ENCODE measurements at places on chromosomes 2 and 18.

- peak; percentile 15 for DNase-seq
These were observed 1.3 kb downstream of the HSPD1 start for GRCh38 chr2:197498235-197498936.

DNA sequence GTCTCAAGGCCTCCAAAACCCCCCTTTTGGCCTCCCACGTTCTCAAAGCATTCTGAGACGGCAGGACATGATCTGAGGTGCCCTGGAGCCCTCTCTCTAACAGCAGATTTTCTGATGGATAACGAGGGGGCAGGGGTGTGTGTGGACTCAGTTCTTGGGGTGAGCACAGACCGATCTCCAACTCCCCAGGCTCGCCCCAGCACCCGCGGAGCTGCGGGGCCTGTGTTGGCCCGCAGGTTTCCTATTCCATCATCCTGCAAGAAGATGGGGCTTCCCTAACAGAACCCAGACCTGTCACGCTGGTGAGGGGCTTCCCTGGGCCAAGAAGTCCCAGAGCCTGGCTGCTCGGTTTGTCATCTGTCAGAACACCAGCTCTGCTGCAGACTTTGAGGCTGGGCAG lies 196.1 kb downstream of the ANAPC1 start:
- no peak for DNase-seq

GRCh38 chr2:9735335-9735734 lies 104.5 kb upstream of the YWHAQ start:
- DNase-seq = no peak

GRCh38 chr2:196959734-196960338 lies 33.3 kb upstream of the PGAP1 start:
- peak; percentile 21 for DNase-seq

DNA sequence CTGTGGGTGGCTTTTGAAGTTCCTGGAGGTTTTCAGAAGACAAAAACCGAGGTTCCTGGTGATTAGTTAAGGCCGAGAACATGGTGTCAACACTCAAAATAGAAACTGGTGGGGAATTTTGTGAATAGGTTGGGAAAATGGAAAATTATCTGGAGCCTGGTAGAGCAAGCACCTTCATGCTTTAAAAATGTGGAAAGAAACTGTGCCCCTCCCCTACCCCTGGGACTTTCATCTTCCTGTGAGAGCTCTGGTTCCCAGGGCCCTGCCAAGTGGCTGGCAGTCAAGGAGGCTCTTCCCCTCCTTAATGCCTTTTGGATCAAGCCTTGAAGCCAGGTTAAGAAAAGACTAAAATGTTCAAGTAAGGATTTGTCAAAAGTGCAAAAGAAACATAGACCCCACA lies 1.9 kb upstream of the CRACDL start:
- no peak for DNase-seq

GRCh38 chr2:40289771-40290404 lies 162.0 kb downstream of the SLC8A1 start:
- DNase-seq = no peak

DNA sequence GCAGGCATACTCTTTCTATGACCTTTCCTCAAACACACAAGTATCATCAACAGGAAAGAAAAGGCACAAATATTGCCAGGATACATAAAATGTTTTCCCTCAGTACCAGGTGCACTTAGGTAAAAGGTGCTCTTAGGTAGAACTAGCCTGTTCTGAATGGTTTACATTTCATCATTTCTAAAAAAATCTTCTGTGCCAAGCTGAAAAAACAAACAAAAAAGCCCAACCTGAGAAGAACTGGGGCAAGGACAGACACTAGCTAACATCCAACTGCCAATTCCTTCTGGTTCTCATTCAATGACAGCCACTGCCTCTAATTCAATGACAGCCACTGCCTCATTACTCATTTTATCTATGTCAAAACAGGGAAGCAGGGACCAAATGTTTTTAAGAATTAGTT lies 68.5 kb downstream of the SPIRE1 start:
- DNase-seq = no peak

DNA sequence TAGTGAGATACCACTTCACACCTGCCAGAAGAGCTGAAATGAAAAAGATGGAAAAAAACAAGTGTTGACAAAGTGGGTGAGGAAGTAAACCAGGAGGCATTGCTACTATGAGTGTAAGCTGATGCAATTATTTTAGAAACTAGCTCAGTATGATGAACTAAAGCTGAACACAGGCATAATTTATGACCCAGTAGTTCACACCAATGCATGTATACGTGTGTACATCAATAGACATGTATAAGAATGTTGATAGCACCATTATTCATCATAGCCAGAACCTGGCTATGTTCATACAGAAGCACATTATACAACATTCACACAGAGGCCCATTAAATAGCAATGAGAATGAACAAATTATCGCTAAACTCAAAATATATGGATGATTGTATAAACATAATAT lies 83.1 kb upstream of the SPOPL start:
- no peak for DNase-seq

DNA sequence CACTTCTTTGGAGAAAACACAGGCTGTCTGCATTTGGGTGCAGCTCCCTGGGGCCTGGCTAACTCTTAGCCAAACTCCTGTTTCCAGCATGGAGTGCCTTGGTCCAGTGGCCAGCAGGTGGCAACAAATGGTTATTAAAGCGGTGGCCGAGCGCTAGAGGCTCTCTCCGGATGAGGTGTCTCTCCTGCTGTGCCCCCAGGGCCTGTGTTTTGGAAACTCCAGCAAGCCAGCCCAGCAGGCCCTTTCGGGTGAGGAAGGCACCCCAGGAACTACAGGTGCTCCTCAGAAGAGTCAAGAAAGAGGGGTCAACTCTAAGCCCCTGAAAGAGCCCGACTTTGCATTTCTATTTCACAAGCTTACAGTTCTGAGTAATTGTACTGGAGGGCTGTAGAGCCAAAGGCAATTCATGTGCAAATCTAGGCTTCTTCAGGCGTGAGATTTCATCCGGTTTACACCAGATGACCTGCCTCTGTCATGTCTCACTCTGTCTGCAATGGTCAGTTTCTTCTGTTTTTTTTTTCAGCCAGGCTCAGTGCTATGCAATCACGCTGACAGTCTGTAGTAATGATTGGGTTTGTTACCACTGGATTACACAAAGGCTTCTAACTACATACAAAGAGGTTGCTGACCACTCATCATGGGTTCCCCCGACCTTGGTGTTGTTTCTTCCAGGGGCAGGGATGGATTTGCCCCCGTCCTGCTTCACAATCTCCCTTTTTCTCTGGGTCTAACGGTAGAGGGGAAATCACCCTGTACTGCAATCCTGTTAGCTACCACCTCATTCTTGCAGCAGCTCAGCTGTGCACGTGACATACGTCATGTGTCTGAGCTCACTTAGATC lies 7.6 kb upstream of the CHRNA1 start:
- peak; percentile 85 for DNase-seq

- DNase-seq = no peak
These were observed 719.4 kb upstream of the CELF4 start for GRCh38 chr18:38284972-38285371.

- DNase-seq = no peak
These were observed 107.3 kb upstream of the FAM98A start for GRCh38 chr2:33706410-33706809.

DNA sequence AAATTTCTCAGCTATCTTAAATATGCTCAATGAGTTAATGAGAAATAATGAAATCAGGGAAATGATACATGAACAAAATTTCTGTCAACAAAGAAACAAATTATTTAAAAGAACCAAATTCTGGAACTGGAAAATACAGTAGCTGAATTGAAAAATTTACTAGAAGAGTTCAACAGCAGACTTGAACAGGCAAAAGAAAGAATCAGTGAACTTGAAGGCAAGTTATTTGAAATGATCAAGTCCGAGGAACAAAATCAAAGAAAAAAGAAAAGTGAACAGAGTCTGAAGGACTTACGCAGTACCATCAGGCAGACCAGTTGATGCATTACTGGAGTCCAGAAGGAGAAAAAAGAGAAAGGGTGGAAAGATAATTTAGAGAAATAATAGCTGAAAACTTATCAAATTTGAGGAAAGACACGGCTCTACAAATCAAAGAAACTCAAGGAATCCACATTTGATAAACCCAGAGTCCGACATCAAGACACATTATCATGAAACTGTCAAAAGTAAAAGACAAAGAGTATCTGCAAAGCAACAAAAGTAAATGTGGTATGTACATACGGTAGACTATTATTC lies 83.6 kb downstream of the CCDC138 start:
- no peak for DNase-seq

GRCh38 chr2:27084297-27085061 lies 2.1 kb upstream of the KHK start:
- DNase-seq = no peak

Data from iris pigment epithelial cell (primary cell).